ENCODE measurements at places on chromosomes 4 and X.

GRCh38 chrX:83305381-83305780, 202.7 kb upstream of the POU3F4 start:
- DNase-seq = no peak

- DNase-seq = no peak
Observed at GRCh38 chrX:107677501-107677901, 49.2 kb downstream of the PRPS1 start.

GRCh38 chr4:163930086-163930485, 435.6 kb downstream of the TMA16 start:
- no peak for DNase-seq

DNA sequence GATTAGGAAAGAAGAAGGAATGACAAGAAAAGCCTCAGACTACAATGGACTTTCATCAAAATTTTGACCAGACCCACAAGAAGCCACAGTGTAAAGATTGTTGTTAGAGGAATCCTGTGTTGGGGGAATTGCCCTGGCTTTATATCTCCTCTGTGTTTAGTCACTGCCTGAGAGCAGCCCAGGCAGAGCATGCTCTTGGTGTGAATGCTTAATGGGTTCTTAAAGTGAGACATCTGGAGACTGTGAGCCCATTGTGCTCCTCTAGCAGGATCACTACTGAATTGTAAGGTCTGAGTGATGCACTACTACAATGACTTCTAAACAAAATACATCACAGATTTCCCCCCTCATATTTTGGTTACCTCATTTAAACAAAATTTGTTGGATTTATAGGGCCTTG, 1860.5 kb upstream of the ADGRL3 start:
- DNase-seq = no peak
